ENCODE measurements at places on chromosomes 7 and 10.

DNA sequence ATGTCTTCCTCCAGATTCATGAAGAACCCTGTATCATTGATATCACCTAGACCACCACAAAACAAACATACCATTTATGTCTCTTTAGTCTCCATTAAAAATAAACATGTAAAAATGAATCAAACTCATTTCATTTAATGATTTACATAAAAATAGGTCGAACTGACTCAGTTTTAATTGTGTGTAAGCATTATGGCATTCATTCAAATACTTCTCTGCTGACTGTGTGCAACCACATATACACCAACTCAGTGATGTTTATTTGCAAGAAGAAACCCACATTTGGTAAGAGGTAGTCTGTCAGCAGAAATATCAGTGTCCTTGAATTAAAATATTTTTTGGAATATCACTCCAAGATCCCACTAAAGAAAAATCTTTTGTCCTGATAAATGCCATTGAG, 30.5 kb downstream of the ABCB1 start:
- DNase-seq: peak; percentile 67

- DNase-seq: no peak
Measured at GRCh38 chr7:106108991-106109390, 3.1 kb downstream of the SYPL1 start.

DNA sequence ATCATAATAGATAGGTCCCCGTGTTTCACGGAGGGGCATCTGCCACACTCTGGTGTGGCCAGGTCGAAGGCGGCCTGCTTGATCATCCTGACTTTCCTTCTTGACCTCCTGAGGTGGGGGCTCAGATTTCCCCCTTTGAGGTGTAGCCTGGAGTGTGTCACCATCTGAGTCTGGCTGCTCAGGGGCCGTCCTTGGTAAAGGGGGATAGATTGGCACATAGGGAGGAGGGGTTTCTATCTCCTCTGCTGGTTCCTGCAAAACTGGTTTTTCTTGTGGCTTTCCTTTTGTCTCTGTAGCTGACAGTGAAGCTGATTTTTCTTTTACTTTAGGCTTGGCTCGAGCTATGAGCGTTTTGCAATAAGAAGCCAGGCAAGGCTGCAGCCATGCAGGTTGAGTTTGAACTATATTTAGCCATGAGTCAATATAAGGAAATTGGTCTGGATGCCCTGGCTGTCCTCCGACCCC, 7.1 kb upstream of the ZNF117 start:
- DNase-seq: no peak

- DNase-seq: no peak
Measured at GRCh38 chr10:52210161-52210560, 103.9 kb upstream of the DKK1 start.

GRCh38 chr10:43260117-43260761, 6.6 kb downstream of the RASGEF1A start:
- DNase-seq: no peak

DNA sequence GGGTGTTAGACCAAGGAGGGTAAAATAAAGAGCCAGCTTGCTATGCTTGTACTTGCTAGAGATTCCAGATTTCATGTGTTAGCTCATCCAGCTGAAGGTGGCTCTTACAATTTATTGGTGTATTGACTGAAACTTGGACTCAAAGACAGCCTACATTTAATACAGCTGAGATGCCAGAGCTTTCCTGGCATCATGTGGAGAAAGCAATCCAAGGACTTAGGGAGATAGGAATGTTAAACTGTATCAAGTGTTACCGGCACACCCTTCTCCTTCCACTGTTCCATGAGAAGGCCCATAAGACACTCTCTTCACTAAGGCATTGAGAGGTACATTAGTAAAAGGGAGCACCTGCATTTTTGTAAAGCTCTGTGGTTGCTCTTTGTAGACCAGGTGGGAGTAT, 9.3 kb upstream of the HERPUD2 start:
- no peak for DNase-seq

- DNase-seq: no peak
Measured at GRCh38 chr7:80264769-80265495, 130.3 kb downstream of the GNAI1 start.

GRCh38 chr7:104984585-104985258, 29.3 kb upstream of the KMT2E start:
- no peak for DNase-seq

DNA sequence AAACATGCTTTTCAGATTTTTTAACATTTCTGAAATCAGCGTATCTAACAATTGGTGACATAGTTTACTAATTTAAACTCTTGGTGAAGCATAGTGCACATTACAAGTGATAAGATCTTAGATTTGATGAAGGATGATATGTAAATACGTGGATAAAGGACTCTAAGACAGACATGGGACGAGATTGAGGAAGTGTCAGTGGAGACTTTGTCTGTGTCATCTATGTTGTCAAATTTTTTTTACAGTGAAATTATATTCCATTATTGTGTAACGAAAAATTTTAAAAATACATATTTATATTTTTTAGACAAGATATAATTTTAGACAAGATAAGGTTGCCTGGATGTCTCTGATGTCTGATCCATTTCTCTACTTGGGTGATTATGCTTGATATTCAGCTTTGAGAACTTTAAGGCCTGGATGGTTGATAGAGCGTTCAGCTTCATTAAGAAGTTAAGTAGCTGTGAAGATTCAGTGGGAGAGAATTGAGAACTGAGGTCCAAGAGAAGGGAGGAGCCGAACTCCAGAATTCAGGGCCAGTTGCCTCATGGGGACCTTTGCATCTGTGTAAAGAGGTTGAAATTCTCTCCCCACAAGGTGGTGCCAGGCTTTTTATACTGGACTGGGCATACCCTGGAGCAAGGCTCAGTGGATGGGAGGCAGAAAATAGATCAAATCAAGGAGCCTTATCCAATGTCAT, 62.7 kb downstream of the KAT6B start:
- DNase-seq: no peak

DNA sequence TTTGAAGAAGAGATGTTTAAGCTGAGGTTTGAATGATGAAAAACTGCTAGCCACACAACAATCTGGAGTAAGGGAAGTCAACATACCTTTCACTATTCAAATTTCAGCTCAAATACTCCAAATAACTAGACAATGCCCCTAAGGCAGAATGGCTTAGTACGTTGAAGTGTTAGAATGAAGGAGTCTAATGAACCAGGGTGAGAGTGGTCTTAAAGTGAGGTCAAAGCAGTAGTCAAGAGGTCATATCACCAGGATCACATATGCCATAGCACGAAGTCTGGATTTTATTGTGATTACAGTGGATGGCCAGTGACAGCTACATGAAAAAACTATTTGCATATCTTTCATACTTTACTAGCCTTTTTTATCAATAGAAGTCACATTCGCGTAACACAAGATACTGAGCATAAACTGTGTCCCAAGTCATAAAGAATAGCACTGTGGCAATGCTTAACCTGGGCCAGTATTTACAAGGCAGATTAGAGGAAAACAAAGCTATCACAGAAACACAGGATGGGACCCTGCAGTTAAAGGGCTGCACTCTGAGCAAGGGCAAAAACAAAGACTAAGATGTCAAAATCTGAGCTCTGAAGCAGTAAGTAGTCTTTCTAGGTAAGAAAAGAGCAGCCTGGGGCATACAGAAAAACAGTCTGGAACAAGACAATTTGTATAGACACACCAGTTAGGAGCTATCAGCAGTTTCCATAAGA, 61.5 kb downstream of the HYCC1 start:
- DNase-seq: no peak

GRCh38 chr7:113890331-113891030, 28.3 kb downstream of the PPP1R3A start:
- no peak for DNase-seq

- no peak for DNase-seq
Measured at GRCh38 chr7:155115288-155115687, 45.2 kb downstream of the HTR5A start.

- no peak for DNase-seq
Measured at GRCh38 chr7:67614843-67615242, 618.2 kb downstream of the TYW1 start.

- DNase-seq: no peak
Measured at GRCh38 chr10:48990226-48990625, 50.6 kb upstream of the LRRC18 start.

DNA sequence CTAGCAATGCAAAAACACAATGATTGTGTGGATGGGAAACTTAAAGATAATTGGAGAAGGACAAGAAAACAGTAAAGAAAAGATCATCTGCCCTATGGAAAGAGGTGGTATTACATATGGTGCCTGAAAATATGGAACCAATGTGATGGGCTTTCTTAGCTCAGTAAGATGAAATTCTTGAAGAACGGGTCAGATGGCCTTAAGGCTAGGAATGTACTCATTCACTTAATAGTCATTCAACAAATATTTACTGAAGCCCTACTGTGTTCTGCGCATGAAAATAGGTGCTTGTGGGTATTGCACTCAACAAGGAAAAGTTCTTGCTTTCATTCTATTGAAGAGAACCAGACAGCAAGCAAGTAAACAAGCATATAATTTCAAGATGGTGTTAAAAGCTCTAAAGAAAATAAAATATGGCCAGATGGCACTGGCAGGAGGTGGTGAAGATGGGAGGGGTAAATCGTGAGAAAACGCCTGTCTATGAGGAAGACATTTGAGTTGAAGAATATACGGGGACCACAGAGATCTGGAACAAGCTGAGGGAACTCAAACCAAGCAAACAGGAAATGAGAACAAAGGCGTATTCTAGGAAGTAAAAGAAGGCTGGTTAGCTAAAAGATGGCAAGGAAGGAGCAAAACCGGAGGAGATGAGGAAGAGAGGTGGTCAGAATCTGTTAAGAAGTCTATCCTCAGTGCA, 179.7 kb downstream of the ANK3 start:
- no peak for DNase-seq

DNA sequence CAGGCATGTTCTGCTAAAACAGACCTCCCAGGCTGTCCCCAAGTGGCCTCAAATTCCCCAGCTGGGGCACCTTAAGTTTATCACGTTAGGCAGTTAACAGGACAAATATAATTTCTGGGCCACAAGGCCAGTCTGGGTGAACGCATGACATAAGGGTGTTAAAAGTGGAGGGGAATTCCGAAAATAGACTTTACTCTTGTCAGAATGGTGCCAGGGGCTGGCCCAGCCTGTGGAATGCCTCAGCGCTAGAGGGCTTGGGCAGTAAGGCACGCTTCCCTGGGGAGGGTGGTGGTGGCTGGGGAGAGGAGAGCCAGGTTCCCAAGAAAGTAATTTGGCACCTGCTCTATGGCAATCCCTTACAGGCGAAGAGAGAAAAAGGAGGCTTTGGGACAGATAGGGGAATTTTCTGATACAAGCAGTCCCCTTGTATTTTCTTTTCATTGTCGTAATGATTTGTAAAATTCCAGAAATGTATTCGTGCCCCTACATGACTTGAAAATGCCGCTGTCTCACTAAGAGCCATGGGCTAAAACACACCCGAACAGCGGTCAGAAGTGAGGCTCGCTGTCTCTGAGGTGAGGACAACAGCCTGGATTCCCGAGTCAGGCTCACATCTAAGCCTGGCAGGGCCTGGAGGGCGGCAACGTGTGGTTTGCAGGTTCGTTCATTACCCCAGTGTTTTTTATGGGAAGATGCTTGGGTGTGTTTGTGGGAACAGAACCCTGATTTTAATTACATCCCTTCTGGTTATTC, 463.2 kb upstream of the GALNT17 start:
- no peak for DNase-seq

- DNase-seq: no peak
Measured at GRCh38 chr10:69228151-69228550, 8.0 kb downstream of the HKDC1 start.

GRCh38 chr7:150567169-150567568, at the start of gene GIMAP4:
TSS of gene GIMAP4 (plus strand) at chr7:150567390. CDS start at chr7:150569902, 2,512 bp downstream.
- no peak for DNase-seq

All from mesenchymal stem cell (in vitro differentiated cells and primary cell).